ENCODE measurements at places on chromosomes 1 and 21.

- DNase-seq, result no peak
Observed at GRCh38 chr1:178933105-178933561, 62.3 kb upstream of the ANGPTL1 start.

DNA sequence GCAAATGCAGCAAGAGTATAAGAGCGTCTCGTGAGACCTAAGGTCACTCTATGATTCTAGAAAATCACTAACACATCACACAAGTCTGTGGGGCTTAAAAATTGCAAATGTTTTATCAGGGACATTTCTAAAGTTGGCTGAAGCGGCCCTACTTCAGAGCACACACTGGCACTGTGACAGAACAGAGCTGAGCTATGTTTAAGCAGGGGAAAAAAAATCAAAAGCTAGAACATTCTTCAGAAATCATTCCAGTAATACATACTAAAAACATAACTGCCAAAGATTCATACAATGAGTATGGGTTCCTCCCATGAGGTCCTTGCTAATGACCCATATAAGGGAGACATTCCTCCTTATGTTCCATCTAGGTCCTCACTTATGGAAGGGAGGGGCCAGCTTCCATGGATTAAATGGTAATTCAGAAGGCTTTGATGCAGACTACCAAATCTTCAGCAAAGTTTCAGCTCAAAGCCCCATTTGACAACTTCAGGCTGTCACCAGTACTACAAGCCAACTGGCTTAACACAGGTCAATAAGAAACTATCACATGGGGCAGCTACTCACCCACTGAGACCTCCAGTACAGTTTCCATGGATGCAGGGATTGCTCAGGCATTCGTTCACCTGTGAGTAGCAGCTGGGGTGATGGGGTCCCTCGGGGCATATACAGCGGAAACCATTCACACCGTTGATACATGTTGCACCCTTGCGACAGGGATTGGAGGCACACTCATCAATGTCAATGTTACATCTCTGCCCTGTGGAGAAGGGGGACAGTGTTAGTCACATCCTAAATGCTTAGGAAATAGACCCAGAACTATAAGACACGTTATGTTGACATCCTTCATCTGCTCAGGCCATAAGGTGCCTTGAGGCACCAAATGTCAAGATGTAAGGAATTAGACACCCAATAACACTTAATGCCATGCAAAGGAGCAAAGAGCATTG is 58.4 kb upstream of the ADAM30 start:
- DNase-seq, result no peak

- no peak for DNase-seq
Observed at GRCh38 chr1:89364954-89365550, 1.2 kb downstream of the GBP6 start.

DNA sequence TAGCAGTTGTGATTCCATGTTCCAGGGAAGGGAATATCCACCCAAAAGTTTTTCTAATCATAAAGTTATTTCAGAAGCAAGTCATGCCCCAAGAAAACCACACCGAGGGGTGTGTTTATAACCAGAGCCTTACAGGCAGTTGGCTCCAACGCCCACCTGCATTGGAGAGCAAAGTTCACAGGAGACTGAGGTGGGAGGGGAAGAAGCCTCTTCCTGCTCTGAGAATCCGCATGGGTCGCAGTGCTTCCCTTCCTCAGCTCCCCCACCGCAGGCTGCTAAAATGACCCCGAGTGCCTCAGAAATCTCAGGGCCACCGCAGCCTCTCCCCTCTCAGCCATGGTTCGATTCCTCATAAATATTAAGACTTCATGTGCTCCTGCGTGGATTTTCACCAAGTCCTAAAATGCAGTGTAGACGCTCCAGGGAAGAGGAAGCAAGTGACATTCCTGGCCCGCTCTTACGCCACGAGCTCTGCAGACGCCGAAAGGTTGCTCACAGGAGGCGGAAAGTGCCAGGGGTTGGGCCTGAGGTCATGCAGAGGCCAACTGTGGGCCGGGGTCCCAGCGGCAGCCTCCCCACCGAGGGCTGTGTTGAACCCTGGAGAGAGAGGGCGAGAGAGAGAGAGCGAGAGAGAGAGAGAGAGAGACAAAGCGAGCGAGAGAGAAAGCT is 13.4 kb upstream of the SPSB1 start:
- DNase-seq, result no peak

GRCh38 chr1:21124846-21125245 is 51.9 kb downstream of the EIF4G3 start:
- no peak for DNase-seq

DNA sequence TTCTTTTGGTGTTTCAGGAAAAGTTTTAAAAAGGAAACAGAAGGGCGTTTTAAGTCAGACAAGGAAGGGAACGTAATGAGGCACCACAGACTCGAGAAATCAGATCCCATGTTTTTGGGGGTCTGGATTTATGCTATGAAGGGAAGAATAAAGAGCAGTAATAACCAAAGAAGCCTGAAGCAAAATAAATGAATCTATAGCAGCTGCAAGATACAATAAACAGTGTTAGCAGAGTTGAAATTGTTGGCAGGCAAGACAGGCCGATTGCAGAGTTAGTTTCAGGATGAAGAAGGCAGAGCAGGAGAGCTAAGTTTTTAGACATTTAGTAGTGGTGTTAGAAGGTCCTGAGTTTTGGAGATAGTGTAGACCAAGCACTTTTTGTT is 425 bp downstream of the DDR2 start:
- DNase-seq, result no peak

All from activated effector memory CD4-positive, alpha-beta T cell treated with Interleukin-2 at 50 U/mL for 16 hours (primary cell).